ENCODE measurements at places on chromosomes 6 and 20.
A peak's percentile ranks its signal among the peaks of the same experiment; 100 is the strongest.

- no peak for DNase-seq
Measured at GRCh38 chr6:150334790-150335783, 33.7 kb upstream of the IYD start.

DNA sequence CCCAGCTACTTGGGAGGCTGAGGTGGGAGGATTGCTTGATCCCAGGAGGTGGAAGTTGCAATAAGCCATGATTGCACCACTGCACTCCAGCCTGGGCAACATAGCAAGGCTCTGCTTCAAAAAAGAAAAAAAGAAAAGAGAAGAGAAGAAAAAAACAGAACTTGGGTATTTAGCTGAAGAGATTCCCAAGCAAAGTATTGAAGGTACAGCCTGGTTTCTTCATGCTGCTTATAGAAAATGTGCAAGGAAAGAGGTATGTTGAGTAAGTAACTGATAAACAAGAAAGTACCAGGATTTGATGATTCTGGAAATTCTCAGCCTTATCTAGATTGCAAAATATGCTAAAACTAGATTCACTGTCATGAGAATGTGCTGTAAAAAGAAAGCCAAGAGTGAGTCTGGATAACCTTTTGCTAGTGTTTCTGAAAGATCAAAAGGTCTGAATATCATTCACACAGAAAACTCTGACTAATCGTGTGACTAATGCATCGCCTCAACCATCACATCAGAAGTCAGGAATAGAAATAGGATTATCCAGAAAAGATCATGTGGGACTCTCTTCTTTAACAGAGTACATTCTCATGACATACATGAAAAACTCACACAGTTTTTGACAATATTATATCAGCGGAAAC lies 32.4 kb upstream of the NOP56 start:
- DNase-seq, result no peak

DNA sequence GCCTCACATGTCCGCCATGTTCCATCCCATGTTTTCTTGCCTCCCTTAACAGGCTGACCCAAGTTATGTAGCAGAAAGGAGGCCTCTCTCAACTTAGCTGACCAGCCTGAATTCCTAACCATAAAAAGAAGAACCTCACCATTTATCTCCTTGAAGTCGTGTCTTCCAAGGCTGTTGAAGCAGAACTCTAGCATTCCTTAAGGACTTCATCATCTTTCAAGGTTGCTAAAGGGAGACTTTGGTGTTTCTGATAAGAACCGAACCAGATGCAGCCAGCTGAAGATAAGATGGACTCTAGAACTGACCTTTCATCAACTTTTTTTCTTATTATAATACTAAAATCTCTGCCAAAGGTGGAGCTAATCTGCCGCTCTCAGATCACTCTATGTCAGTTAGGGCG lies 571.7 kb upstream of the SLC35B3 start:
- no peak for DNase-seq

DNA sequence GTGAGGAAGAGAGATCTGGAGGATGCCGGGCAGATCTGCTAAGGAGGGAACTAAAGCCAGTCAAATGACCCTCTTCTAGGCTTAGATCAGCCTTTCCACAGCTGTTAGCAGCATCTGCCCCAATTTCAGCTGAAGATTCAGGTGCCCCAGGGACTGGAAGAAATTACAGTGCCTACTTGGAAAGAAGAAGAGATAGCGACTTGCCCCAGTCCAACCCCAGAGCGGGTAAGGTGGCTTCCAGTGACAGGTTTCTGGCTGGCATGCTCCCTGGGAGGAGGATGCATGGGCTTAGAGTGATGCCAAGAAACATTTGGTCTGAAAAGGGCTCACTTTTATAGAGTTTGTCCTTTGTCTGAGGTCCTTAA lies 620 bp downstream of the TJAP1 start:
- DNase-seq, result no peak

- DNase-seq, result no peak
Measured at GRCh38 chr6:105757512-105758200, 328.5 kb upstream of the PRDM1 start.

GRCh38 chr20:49320460-49320859 lies 42.6 kb upstream of the ZNFX1 start:
- no peak for DNase-seq

GRCh38 chr6:168206186-168206585 lies 113.4 kb downstream of the DACT2 start:
- no peak for DNase-seq

DNA sequence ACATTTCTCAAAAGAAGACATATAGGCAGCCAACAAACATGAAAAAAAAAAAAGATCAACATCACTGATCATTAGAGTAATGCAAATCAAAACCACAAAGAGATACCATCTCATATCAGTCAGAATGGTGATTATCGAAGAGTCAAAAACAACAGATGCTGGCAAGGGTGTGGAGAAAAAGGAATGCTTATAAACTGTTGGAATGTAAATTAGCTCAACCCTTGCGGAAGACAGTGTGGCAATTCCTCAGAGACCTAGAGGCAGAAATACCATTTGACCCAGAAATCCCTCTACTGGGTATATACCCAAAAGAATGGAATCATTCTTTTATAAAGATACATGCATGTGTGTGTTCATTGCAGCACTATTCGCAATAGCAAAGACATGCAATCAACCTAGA lies 303.8 kb upstream of the THEMIS start:
- no peak for DNase-seq

- DNase-seq, result no peak
Measured at GRCh38 chr6:112432853-112433252, 85.7 kb downstream of the RFPL4B start.

DNA sequence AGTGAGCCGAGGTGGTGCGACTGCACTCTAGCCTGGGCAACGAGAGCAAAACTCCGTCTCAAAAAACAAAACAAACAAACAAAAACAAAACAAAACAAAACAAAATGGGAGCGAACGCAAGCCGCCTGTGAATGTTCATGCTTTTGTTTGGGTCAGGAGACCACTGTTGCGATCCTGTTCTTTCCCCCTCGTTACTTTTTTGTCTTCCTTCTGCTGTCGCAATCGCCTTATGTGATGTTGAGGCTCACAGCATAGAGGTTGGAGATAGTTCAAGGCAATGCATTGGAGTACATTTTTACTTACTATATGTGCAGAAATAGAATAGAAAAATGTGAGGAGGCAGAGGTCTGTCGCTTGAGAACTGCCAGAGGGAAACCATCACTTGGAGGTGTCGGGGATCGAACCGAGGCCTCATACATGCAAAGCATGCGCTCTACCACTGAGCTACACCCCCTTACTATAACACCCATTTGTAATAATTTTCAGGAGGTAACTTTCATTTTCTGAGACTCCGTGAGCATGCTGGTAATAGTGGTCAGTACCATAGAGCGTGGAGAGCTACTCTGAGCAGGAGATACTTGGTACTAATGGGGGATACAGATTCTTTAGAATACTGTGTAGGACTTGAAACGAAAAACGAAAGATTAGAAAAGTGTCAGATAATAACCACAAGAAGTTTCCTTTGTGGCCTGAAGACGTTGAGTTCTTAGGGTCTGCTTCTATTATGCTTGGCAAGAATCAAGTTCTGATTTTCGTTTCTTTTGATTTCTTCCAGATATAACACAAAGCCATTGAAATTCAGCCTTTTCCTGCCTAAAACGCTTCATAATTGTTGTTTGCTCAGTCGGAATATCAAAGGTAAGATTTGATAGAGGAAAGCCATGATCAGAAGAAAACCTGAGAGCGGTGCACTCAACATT lies 121.1 kb downstream of the TRIM27 start:
- no peak for DNase-seq

DNA sequence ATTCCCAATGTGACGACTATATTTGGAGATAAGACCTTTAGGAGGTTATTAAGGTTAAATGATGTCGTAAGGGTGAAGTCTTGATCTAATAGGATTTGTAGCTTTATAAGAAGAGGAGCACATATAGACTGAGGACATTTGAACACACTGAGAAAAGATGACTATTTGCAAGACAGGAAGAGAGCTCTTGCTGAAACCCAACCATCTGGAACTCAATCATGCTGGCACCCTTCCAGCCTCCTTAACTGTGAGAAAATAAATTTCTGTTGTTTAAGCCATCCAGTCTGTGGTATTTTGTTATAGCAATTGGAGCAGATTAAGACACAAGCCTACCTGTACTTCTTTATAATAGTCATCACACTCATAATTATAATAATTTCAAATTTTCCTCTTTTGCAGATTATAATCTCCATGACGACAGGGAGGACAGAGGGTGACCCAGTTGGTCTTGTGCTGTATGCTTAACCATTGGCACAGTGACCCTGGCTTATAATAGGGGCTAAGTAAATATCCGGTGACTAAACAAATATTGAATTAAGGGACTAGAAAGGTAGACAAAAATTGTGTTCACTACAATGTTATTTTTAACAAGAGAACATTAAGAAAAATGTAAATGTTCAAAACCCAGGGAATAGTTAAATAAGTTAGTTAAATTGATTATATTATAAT lies 206.4 kb upstream of the HDDC2 start:
- peak; percentile 71 for DNase-seq

DNA sequence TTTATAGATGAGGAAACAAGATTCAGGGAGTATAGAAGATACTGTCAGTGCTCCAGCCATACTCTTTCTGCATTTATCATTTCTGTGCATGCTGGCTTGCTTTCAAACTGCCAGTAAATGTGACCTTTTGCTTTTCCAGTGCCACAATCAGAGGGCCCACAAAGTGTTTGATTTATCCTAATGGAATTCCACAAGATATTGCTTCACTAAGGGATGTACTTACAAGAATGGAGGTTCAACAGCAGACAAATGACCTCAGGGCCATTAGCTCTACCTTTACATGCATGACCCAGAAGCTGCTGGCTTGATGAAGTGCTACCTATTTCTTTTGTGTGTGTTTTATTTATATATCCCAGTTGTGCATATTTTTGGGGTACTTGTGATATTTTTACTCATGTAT lies 171.5 kb upstream of the GRIK2 start:
- DNase-seq, result no peak

DNA sequence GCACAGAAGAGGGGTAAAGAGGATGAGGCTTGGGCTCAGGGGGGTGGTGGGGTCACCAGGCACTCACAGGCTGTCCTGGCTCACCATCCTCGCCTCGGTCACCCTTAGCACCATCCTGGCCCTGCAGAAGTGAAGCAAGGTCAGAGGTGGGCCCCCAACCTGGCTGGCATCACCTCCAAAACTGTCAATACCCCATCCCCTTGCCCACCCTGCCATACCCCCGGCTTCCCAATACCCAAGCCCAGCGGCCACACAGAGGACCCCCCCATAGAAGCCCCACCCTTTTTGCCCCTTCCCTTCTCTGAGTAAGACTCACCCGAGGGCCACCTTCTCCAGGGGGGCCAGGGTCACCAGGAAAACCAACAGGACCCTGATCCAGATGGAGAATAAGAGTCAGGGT lies 23.6 kb downstream of the COL11A2 start:
- DNase-seq, result no peak

DNA sequence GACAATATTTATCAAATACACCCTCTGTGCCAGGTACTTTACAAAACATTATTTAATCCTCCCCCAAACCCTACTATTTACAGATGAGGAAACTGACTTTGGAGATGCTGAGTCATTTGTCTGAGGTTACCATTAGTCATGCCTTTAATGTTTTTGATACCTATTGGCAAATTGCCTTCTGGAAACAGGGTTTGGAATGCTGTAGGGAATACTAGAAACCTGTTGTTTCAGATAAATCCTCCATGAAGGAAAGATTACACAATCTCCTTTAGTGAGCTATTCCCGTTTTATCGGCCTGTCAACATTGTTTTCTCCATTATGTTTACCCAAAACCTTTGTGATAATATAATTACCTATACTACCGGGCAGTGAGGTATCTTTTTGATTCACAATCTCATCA lies 93.6 kb upstream of the ADGRF1 start:
- DNase-seq, result no peak

DNA sequence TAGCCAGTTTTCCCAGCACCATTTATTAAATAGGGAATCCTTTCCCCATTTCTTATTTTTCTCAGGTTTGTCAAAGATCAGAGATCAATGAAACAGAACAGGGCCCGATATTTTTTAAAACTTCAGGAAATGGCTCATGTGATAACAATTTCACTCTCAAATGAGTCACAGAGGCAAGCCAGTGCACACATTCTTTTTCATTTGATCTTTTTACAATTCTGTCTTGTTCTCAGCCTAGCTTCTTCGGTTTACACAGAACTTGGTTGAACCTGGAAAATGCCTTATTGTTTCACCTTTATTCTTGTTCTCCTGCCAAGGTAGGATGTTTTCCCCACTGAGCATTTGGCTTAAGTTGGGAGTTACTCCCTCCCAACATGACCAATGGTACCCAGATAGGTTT lies 258.9 kb downstream of the COL12A1 start:
- DNase-seq, result no peak

DNA sequence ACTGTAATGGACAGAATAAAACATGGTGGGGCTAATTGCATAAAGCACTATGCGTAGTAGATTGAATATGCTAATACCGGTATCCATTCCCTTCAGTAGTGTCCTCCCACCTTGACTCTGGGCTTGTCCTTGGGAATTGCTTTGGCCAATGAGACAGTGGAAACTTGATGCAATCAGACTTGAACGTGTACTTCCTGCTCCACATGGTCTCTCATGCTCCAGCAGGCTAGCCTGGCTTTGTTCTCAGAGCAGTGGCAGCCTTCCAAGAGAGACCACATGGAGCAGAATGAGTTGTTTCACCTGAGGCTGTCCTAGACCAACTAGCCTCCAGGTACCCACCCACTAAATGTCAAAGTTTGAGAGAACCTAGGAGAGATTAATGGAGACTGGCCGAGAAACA lies 37.0 kb upstream of the BTBD3 start:
- DNase-seq, result no peak

- no peak for DNase-seq
Measured at GRCh38 chr20:49100972-49101371, 54.9 kb downstream of the CSE1L start.

- no peak for DNase-seq
Measured at GRCh38 chr6:68859233-68859632, 224.2 kb downstream of the ADGRB3 start.

GRCh38 chr20:63206878-63207277 lies 9.1 kb downstream of the YTHDF1 start:
- DNase-seq, result no peak

- DNase-seq, result no peak
Measured at GRCh38 chr6:2558861-2559801, 191.6 kb downstream of the MYLK4 start.

DNA sequence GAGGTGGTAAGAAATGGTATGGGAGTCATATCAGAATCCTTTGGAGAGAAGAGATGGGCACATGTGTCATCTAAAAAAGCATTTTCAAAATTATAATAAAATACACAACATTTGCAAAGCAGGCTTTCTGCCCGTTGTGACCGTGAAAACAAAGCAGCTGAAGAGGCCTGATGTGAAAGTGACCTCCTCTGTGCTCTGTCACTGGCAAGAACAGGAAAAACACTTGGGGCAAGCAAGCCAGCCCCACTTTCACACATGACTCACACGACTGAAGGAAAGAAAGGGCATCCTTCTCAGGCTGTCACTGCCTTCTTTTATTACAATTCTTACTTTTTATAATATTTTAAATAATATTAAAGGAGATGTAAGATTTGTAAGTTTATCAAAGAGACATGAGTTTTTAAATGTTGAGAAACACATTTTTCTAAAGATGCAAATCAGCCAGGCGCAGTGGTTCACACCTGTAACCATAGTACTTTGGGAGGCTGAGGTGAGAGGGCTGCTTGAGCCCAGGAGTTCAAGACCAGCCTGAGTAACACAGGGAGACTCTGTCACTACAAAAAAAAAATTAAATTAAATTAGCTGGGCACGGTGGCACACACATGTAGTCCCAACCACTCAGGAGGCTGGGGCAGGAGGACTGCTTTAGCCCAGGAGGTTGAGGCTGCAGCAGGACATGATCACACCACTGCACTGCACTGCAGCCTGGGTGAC lies 143.7 kb downstream of the BTBD9 start:
- DNase-seq, result no peak

- DNase-seq, result no peak
Measured at GRCh38 chr6:117463762-117464665, 18.5 kb upstream of the DCBLD1 start.
